ENCODE measurements at places on chromosomes 6 and 20.

GRCh38 chr6:6651335-6651734 lies 62.8 kb downstream of the LY86 start:
- no peak for DNase-seq

DNA sequence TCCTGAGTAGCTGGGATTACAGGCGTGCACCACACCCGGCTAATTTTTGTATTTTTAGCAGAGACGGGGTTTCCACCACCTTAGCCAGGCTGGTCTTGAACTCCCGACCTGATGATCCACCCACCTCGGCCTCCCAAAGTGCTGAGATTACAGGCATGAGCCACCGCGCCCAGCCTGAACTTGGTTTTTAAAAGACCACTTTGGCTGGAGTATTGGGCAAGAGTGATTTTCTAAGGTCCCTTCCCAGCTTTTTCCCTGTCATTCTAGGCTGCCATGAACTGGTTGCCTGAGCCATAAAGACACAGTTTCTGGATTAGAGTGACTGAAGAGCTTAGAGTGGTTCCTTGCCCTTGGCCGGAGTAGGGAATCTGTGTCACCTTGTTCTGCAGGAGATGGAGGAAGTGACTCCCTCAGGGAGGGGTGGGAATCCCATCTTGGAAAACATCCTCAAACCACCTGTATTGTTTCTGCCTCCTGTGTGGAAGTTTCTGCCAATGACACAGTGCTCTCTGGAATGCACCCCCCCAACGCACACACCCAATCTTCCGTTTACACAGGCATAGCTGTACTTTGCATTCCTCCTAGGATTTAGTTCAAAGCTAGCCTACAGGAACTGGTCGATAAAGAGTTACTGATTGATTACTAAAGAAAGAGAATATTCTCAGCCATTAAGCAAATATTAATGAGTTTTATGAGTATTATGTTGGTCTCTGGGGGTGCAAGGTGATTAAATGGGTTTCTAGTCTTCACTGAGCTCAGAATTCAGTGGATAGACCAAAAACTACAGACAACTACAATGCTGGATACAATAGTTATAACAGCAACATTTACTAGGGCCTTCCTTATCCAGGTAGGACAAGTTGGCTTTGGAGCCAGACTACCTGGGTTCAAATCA lies 18.2 kb downstream of the BCL2L1 start:
- no peak for DNase-seq

GRCh38 chr20:49612127-49612738 lies 44.3 kb upstream of the PTGIS start:
- no peak for DNase-seq

GRCh38 chr6:111824608-111825337 lies 48.5 kb downstream of the FYN start:
- no peak for DNase-seq

GRCh38 chr20:50528804-50529351 lies 18.7 kb downstream of the PTPN1 start:
- DNase-seq: no peak

GRCh38 chr6:87628881-87629280 lies 38.9 kb downstream of the ORC3 start:
- no peak for DNase-seq

DNA sequence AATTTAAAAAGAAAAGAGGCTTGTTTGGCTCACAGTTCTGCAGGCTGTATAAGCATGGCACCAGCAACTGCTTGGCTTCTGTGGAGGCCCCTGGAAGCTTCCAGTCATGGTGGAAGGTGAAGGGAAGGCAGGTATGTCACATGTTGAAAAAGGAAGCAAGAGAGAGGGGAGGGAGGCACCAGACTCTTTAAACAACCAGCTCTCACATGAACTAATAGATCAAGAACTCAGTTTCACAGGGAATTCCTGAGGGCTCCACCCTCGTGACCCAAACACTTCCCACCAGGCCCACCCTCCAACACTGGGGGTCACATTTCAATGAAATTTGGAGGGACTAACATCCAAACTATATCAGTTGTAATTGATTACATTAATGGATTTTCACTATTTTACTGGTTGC lies 127.9 kb upstream of the MLIP start:
- DNase-seq: no peak

DNA sequence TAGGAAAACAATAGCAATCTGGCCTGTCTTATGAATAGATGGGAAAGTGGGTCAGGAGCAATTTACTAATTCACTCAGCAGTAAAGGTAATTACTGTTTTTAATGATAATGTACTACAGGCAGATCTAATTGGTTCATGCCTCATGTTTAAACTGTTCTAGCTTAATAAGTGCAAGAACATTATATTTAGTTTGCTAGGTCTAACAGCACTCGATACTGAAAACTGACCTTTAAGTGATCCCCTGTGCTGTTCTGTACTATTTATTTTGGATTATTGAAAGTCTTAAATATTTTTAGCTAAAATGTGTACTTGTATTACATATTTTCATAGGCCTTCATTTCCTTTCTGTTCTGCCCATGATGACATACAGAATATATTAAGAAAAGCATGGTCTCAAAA lies 998.0 kb upstream of the GJE1 start:
- no peak for DNase-seq

DNA sequence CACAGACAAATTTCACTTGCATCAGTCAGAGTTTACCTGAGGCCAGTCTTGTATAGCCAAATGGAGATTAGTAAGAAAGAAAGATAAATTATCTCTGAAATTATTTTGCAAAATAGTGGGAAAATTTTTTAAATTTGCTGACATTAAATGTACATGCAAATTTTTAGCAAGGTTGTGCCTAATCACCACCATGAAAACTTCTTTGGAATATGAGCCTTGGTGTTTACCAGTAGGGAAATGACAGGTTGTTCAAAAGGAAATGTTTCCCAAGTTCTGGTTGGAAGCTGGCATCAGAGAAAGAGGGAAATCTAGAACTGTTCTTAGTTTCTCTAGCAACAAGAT lies 34.4 kb upstream of the LOC128125822 start:
- DNase-seq: no peak

GRCh38 chr6:169589699-169590257 lies 112.1 kb downstream of the WDR27 start:
- DNase-seq: peak; percentile 81

DNA sequence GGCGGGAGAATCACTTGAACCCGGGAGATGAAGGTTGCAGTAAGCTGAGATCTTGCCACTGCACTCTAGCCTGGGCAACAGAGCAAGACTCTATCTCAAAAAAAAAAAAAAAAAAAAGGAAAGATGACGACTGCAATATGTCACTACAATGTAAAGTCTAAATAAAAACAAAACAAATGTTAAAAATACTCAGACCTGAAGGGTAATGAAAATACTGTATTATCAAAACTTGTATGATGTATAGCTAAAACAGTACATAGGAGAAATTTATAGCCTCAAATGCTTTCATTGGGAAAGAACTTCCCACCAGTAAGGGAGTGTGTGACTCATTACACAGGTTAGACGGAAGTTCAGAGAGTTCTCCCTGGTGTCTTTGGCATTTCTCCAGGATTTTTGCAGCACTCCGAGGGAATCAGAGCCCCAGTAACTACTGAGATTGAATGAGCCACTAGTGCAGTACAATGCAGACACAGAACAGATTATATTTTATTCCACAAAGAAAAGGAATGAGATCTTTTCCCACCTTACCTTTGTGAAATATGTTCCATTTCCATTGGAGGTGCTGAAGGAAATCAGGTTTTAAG lies 12.5 kb upstream of the RALGAPB start:
- DNase-seq: no peak

- DNase-seq: no peak
Measured at GRCh38 chr6:69280858-69281257, 516.0 kb downstream of the LMBRD1 start.

- DNase-seq: no peak
Measured at GRCh38 chr20:3221398-3222226, 12.3 kb downstream of the ITPA start.

GRCh38 chr20:37415118-37416085 lies 69.5 kb downstream of the SRC start:
- DNase-seq: no peak

DNA sequence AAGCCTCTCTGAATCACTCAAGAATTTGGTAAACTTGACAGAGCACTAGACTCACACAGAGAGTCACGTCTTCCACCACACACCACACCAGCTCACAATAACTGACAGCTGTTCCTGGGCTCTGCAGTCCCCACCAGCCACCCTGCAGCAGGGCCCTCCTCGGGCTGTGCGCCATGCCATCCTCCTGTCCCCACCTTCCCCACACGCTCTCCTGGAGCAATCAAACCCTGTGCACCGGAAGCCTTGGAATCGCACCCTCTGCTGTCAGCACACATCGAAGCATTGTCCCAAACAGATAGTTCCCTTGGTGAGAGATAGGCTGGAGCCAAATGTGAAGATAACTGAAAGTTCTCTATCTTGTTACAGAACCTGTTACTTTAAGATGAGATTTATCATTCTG lies 191.0 kb downstream of the TBXT start:
- no peak for DNase-seq

- no peak for DNase-seq
Measured at GRCh38 chr6:97029552-97029951, 105.0 kb downstream of the KLHL32 start.

DNA sequence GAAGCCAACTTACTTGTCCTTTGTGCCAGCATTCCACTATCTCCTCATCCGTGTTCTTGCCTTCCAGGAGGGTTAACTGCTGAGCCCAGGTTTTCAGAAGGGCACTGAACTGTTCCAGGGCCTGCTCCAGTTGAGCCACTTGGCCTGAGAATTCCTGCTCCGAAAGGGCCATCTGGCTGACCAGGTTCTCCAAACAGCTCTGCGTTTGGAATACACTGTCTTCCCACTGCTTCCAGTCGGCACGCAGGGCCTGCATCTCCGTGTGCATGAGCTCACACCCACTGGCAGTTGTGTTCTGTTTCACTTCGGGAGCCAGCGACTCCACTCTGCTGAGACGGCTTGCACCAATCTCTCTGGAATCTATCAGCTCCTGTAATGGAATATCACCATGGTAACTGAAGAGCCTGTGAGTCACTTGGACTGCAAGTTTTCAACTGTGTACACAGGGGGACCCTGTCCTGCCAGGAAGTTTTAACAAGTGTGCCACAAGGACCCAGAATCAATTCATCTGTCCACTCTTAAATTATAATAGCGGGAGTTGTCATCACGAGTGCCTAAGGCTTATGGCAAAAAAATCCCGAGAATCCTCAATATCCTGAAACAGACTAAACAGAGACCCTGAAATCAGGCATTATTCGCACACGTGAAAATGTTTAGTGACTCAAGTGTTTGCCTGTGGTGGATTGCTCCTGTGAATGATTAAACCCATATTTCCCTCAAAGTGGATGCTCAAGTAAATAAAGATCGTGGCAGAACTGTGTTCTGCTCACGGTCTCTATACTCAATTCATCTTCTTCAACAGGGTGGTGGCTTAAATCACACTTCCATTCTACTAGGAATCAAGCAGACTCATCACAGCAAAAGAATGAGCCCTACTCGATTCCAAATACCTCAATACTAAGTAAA lies 255.9 kb downstream of the SYNE1 start:
- no peak for DNase-seq

- no peak for DNase-seq
Measured at GRCh38 chr6:158259845-158260244, 52.4 kb upstream of the TULP4 start.

DNA sequence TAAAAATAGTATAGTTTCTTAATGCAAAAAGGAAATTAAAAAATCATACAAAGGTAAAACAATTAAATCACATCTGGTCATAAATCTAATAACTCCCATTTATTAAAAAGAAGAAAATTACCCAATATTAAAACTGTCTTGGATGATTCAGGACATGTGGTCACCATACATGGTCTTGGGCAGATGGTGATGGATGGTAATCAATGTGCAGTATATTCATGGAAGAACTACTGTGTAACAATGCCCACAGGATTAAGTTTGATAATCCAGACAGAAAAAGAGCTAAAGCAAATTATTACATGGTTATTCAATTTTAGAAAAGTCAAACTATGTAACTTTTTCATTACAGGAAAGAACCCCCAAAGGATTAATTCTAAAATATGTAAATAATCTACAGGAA lies 480.6 kb downstream of the QKI start:
- DNase-seq: no peak

- DNase-seq: no peak
Measured at GRCh38 chr6:14095437-14095836, 22.1 kb upstream of the CD83 start.

- DNase-seq: no peak
Measured at GRCh38 chr6:7115543-7116231, 7.9 kb downstream of the RREB1 start.

DNA sequence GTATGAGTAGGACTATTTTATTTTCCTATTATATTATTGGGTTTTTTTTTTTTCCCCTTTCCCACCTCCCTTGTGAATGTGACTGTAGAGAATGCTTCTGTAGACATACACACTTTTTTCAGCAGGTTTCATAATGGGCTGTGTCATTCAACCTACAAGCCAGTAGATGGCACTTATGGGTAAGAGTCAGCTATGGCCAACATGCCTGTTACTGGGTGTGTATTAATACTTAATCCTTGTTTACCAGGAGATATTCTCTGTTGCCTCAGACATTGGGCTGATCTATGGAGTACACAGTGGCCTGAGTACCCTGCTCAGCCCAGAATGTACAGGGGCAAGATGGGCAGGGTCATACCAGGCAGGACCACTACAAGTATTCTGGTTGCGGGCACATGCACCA lies 382.5 kb downstream of the EPHA7 start:
- no peak for DNase-seq

GRCh38 chr6:106087548-106088325 lies 1.6 kb downstream of the PRDM1 start:
- no peak for DNase-seq

GRCh38 chr6:43953794-43954310 lies 173.4 kb downstream of the MRPL14 start:
- DNase-seq: no peak

- no peak for DNase-seq
Measured at GRCh38 chr6:38273325-38273724, 366.4 kb downstream of the BTBD9 start.

DNA sequence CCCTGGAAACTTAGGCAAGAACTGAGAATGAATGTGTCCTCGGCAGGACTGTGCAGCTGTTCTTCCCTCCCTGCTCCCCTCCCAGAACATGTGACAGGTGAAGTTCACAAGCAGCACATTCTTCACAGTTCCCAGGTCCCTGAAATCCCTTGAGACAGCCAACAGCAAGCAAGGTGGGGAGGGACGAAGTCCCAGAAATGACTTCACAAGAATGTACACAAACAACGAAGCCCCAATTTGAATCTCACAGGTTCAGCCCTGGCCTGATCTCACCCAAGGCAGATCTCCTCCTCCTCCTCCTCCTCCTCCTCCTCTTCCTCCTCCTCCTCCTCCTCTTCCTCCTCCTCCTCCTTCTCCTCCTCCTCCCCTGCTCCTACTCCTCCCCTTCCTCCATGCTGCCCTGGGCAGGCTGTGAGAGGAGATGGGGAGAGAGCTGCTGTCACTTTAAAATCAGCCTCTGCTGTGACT lies 32.4 kb downstream of the WRNIP1 start:
- DNase-seq: peak; percentile 7

DNA sequence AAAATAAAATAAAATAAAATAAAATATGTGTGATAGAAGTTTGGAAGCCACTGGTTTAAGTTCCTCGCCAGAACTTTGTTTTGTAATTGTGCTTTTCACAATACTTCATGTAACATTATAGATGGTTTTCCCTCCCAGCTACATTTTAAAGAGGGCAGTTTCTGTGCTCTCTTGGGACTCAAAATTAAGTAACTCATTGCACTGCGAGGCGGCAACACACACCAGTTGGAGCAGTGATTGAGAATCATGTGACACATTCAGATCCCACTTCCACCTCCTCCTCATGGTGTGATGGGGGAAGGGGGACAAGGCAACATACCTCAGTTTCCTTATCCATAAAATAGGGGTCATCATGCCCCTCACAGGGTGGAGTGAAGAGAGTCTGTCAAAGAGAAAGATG lies 7.5 kb downstream of the C2 start:
- DNase-seq: no peak

All from NCI-H526 treated with DMSO at 0.1 percent for 48 hours (cell line).